ENCODE measurements at places on chromosomes 2 and 18. TPM values are rescaled to one million over a fixed set of nuclear protein-coding genes. Genes with fewer than 3 reads are reported as not detected.

LYPD1 gene
- total RNA-seq: not detected

PELI1 gene
- 31.8 TPM for total RNA-seq

IL36G gene
- not detected for total RNA-seq

GRCh38 chr2:66673286-66673685 lies 238.4 kb downstream of the MEIS1 start:
- no peak for DNase-seq

DNA sequence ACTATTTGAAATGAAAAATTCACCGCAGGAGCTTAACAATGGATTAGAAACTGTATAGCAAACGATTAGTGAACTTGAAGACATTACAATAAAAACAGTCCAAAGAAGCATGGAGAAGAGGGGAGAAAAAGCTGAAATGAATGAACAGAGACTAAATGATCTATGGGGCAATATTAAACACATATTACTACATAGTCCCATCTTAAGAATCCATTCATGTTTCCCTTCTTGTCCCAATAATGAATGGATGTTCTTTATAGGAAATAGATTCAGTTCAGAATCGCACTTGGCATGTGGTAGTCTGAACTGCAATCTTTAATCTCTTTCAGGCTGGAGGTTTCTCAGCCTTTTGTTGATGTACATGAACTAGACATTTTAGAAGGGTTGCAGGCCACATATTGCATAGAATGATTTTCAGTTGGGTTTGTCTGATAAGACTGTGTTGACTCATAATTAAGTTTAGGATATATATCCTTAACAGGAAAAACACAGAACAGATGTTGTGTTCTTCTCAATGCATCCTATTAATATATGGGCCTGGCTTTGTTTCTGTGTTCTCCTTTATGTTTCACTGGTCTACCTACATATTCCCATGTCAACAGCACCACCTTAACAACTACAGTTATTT lies 27.9 kb downstream of the CCDC88A start:
- no peak for DNase-seq

- DNase-seq: no peak
Observed at GRCh38 chr2:240643093-240643810, 18.0 kb downstream of the GPR35 start.

DNA sequence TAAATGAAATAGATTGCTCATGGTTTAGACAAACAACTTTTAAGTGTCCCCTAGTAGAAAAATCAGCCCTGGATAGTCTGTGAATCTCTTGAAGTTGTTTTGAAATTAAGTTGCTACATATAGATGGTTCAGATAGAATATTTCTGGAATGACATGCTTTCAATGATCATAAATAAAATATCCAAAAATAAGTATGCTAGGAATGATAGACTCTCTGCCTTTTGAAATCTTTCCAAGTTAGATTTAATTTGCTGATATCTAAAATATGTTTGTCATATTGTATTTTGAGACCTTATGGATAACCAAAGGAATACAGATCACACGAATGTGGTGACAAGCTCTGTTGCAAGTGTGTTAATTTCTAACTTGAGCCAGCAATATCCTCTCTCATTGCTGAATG lies 488.7 kb downstream of the THSD7B start:
- no peak for DNase-seq

Measured in breast epithelium (tissue), 4 donors.